ENCODE measurements at places on chromosomes 6 and 20.
A peak's percentile ranks its signal among the peaks of the same experiment; 100 is the strongest.

DNA sequence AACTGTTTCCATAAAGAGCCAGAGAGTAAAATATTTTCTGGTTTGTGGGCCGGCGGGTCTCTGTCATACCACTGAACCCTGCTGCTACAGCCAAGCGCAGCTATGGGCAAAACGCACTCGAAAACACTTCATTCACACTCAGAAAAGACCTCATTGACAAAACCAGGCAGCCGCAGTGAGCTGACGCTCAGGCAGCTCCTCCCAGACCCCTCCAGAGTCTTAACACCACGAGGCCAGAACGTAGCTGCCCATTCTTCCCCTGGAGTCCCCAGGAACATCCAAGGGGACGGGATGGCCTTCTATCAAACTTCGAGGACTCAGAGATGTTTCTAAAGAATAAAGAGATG is 35.6 kb upstream of the ZBP1 start:
- DNase-seq = no peak

GRCh38 chr20:6238421-6238820 is 115.6 kb upstream of the FERMT1 start:
- no peak for DNase-seq

- DNase-seq = no peak
These were observed 334.7 kb upstream of the FLRT3 start for GRCh38 chr20:14672066-14672465.

DNA sequence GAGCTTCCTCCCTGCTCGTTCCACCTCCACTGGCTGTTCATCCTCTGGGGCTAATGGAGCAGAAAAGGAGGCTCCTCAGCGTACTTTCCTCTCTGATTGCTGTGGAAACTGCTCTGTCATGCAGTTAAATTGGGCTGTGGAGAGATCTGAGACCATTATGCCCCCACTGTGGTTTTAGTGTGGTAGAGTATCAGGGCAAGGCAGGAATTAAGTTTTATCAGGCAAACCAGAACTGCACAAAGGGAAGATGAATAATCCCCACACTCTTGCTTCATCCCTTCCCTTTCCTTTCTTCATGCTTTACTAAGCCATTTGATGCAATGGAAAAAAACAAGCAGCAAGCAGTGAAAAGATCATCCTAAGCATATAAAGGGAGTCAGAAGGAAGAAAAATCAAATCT is 11.9 kb upstream of the ME1 start:
- no peak for DNase-seq

DNA sequence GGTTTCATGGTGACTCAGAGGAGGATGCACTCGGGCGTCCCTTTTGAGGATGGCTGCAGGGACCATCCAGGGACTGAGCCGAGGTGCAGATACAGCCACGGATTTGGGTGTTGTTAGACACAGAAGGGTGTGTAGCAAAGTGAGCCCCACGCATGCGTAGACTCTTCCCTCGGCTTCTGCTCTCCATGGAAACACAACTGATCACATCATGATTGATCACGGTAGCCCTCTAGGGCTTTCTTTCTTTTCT is 606 bp upstream of the ULBP1 start:
- DNase-seq = peak; percentile 74

- DNase-seq = no peak
These were observed 218.5 kb upstream of the QKI start for GRCh38 chr6:163195721-163196691.

- DNase-seq = no peak
These were observed 258.9 kb downstream of the GJA1 start for GRCh38 chr6:121694389-121694788.

- peak; percentile 46 for DNase-seq
These were observed 6.5 kb upstream of the USP45 start for GRCh38 chr6:99521633-99522151.

- no peak for DNase-seq
These were observed 43.7 kb downstream of the GRM4 start for GRCh38 chr6:34102099-34102656.

DNA sequence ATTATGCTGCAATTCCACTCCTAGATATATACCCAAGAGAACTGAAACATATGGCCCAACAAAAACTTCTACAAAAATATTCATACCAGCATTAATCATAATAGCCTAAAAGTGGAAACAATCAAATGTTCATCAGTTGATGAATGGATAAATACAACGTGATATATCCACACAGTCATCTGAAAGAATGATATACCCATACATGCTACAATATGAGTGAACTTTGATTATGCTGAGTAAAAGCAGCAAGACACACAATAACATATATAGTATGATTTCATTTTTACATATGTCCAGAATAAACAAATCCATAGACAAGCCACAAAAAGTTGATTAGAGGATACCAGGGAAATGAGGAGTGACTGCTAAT is 30.7 kb downstream of the CDK19 start:
- DNase-seq = no peak

DNA sequence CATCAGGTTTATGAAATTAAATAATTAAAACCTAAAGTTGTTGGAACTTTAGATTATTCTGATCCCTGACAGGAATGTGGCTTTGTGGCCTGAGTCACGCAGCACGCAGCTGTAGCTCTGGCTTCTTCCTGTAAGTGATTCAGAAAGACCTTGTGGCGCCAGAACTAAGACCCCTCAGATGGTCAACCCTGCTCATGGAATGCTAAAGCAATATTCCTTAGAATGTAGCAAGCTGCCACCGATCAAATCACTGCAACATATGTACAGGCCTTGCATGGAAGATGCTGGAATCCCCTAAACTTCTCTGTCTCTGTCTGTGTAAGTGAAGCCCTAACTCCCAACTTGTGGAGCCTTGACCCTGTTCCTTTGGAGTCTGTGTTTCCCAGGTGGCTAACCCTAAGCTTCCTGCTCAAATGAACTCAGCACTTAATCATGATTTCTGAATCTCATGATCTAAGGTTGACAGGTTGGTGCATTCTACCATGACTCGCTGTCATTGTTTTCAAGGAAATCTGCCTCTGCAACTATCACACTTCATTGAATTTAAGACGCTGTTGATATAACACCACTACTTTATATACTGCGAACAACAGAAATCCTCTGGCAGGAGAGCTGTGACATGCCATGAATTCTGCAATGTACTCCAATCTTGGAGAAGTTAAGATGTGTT is 111.2 kb upstream of the CST7 start:
- DNase-seq = no peak

DNA sequence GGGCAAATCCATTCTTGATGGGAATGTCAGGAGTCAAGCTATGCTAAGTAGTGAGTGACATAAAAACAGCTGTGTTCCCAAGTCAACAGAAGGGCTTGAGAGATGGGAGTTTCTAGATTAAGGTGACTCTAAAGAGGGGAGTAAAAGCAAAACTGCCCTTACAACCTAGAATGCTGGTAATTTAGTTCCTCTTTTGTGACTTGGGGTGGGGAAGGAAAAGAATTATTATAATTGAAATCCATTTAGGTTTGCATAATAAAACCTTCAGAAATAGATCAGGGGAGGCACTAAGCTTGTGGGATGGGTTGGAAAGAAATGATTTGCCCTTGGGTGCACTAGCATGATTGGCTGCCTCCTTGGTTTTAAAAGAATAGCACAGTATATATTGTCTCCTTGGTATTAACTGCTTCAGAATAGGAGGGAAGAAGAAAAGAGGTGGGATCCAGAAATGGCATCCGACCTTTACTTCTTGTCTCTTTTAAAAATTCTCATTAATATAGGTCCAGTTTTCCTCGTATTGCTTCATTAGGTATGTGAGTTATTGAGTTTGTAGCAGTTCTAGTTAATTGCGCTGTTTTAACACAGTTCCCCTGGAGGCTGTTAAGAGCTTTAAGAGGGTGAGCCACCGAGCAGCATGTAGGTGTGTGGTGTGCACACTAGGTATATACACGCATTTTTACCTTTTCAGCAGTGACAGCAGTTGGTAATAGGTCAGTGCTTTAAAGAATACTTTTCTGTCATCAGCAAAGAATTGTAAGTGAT is 95.3 kb upstream of the VSTM2L start:
- DNase-seq = no peak

GRCh38 chr20:4067600-4068261 is 52.4 kb upstream of the RNF24 start:
- peak; percentile 51 for DNase-seq

GRCh38 chr6:80622641-80623040 is 516.2 kb downstream of the BCKDHB start:
- no peak for DNase-seq

GRCh38 chr20:18567739-18568091 is 483 bp downstream of the SMIM26 start:
- no peak for DNase-seq

GRCh38 chr20:41615676-41616075 is 2.5 kb downstream of the CHD6 start:
- DNase-seq = no peak

DNA sequence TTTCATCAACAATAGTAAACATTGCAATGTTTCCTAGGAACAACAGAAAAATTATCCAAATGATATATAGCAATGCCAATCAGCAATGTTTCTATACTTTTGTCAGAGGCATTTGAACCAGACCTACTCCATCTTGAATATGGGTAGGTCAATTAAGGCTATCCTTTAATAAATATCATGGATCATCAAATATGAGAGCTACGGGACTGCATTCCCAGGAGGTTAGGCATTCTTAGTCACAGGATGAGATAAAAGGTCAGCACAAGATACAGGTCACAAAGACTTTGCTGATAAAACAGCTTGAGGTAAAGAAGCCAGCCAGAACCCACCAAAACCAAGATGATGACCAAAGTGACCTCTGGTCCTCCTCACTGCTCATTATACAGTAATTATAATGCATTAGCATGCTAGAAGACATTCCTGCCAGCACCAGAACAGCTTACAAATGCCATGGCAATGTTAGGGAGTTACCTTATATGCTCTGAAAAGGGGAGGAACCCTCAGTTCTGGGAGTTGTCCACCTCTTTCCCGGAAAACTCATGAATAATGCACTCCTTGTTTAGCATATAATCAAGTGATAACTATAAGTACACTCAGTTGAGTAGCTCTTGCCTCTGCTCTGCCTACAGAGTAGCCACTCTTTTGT is 8.6 kb upstream of the SERPINB6 start:
- DNase-seq = no peak

GRCh38 chr6:10411131-10411970 is 3.5 kb downstream of the TFAP2A start:
- peak; percentile 43 for DNase-seq

DNA sequence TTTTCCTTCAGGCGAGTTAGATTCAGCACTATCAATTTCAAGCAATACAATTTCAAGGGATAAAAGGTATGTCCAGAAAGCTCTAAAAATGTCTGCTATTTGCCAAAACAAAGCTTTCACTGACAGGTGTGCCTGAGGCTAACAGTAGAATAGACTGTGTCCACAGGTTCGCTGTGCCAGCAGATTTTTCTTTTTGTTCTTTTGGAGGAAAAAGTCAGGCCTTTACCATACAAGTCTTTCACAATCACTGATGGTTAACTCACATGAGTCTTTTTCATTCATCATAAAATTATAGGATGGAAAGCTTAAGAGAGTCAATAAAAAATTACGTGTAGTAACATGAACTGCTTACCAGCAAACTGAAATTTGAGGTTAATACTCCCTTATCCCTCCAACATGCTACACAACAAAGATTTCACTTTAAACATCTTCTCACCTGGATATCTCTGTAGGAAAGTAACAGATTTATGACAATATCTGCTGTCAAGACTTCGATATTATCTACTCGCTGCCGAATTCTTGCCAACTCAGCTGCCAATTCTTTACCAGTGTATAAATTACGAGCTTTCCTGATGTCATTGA is 95.4 kb downstream of the MAP3K5 start:
- DNase-seq = no peak

GRCh38 chr6:72649032-72649984 is 27.4 kb downstream of the KCNQ5 start:
- DNase-seq = peak; percentile 22

DNA sequence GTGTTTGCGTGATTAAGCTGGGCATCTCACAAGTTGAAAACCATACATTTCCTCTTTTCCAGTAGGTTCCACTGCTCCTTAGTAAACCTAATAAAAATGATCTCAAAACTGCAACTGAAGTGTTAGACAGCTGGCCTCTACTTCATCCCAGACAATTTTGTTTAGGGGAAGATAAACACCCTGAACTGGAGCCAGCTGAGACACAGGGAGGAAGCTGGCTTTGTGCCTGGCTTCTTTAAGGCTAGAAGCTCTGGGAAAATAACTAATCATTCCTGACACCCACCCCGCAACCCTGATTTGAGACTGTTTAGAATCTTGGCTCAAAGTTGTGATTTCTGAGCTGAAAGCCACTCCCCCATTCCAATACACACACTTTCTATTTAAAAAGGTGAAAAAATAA is 11.6 kb downstream of the PTPRT start:
- DNase-seq = no peak

GRCh38 chr6:104633125-104633524 is 226.6 kb downstream of the HACE1 start:
- DNase-seq = no peak

DNA sequence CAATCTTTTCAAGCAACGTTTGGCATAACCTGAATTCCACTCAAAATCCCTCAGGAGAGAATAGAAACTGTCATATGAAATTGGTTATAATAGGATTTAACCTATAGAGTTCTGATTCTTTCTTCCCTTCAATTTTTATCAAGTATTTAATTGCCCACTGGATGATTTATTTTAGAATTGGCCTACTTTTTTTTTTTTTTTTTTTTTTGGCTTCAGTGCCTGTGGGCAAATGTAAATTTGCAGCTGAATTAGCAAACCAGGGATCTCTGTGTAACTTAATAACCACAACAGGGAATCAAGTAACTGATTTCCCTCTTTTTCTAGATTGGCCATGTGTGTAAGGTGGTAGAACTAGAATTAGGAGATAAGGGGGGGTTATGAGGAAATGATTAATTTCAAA is 157.0 kb downstream of the SOX4 start:
- DNase-seq = no peak

GRCh38 chr20:40100261-40100660 is 588.8 kb downstream of the MAFB start:
- DNase-seq = no peak

- DNase-seq = no peak
These were observed 94.9 kb upstream of the NKX2-2 start for GRCh38 chr20:21608777-21609176.

- DNase-seq = no peak
These were observed 28.4 kb downstream of the MAP3K5 start for GRCh38 chr6:136763716-136764516.

DNA sequence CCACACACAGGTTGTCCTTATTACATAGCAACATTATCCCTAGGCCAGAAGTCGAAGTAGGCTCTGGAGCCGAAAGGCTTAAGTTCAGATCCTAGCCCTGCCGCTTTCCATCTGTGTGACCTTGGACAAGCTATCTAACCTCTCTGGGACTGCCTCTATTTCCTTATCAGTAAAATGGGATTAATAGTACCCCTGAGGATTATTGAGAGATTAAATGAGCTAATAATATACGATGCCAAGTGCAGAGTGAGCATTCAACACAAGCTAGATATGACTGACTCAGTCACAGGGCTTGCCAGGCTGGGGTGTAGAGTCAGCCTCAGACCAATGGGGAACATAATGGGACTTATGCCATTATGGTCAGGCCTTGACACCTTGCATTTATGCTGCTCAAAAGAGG is 8.9 kb upstream of the SPATA2 start:
- DNase-seq = no peak

- DNase-seq = no peak
These were observed 164.0 kb upstream of the ZNF337 start for GRCh38 chr20:25860531-25861150.

All from RKO (cell line).